Suppressor macrophage treated with lipopolysaccharide for 4 hours (primary cell): ENCODE measurements at places on chromosomes 6 and 20.
A peak's percentile ranks its signal among the peaks of the same experiment; 100 is the strongest.

- DNase-seq = no peak
Measured at GRCh38 chr6:47722194-47722593, 23.8 kb downstream of the ADGRF4 start.

DNA sequence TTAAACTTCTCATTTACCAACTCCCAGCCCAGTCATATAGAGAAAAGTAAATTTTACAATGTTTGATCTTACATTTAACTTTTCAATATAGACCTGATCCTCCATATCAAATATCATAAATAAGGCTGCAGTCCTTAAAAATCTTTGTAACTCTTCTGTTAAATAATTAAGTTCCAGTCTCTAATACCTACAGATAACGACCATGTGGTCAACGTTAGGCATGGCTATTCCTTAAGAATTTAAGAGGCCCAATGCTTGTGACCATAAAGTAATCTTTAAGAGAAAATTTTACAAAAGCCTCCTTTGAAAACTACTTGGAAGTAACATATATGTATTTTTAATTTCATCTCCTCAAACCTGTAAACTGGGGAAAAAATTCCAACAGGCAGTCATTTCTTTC, 1.6 kb downstream of the FBXO5 start:
- no peak for DNase-seq

DNA sequence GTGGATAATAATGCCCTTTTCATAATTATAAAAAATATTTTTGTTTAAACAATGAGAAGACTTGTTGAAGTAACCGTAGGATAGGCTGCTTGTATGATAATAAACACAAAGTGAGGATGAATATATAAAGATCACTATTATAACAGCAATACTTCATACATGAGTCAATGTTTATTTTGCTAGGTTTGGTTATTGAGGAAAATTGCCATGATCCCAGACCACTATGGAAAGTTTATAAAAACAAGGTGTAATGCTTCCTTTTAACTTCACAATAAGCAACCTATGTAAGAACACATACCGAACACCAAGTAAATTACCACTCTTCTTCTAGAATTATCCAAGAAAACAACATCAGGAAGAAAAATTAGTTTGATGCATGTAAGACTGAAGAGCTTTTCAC, 495.3 kb upstream of the RNF217 start:
- no peak for DNase-seq

- no peak for DNase-seq
Measured at GRCh38 chr6:143958839-143959399, 49.1 kb downstream of the PLAGL1 start.

GRCh38 chr6:150720774-150721233, 121.1 kb downstream of the PLEKHG1 start:
- no peak for DNase-seq

GRCh38 chr6:84072442-84072997, 38.9 kb downstream of the MRAP2 start:
- no peak for DNase-seq

DNA sequence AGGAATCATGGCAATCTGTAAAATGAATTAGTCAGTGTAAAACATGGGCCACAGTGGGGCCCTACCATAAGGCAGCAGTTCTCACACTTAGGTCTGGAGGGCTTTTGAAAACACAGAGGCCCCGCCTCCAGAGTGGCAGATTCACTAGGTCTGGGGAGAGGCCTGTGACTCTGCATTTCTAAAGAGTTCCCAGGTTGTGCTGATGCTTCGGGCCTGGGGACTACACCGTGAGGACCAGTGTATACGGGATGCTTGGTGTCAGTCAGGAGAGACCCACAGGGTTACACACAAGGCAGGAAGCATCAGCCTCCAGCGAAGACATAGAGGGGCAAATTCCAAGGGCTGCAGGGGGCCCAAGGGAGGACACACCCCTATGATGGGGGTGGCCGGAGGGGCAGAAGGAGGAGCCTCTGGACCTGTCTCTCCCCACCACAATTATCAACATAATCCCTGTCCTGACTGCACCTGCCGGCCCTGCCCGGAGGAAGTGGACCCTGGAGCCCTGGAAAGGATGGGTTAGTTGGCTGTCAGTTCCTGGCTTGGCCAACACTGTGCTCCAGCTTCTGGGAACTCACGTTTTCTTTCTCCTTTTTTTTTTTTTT, 46.7 kb downstream of the FGD2 start:
- no peak for DNase-seq

DNA sequence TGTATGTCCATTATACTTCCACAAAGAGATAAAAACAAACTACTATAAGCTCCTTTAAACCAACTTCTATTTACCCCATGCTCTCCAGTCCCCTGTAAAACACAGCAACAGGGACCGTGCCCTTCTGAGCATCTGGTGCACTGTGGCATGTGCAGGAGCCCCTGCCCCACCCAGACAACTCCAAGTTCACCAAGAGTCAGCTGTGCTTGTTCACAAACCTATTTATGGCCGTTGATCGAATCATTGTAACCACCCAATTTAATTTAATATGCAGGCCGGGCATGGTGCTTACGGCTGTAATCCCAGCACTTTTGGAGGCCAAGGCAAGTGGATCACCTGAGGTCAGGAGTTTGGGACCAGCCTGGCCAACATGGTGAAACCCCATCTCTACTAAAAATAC, 13.7 kb upstream of the BLCAP start:
- DNase-seq = no peak

GRCh38 chr6:13429406-13429753, 58.0 kb downstream of the GFOD1 start:
- no peak for DNase-seq

DNA sequence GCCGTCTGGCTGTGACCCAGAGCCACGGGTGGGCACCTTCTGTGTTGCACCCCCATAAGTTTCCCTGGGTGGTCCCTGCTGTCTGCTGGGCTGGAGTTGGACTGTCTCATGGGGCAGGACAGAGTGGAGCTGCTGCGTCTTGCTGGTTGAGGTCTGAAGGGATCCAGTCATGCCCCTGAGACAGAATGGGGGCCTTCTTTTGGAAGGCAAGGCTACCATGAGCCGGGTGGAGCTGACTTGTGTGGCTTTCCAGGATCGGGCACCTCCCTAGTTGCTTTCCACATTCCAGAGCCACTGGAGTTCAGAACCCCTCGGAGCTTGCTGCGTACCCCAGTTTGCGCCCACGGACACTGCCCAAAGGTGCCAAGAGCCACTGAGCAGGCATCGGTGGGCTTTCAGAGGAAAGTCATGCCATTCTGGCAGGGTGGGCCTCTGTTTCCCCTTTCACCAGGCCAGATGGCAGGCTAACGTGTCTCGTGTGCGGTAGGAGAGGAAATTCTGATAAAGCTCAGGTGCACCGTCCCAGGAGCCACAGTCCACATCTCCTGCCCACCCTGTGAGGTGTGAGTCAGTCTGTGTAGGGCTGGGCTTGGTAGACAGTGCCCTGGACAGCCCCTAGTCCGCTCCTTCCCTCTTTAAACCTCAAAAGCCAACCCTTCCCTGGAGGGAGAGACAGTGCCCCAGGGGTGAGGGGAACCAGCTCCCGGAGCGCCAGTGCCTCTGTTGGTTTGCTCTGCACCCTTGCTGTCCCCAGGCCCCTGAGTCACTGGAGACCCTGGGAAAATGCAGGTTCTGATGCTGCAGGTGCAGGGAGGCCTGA, 125.3 kb downstream of the SYCP2 start:
- DNase-seq = no peak

- DNase-seq = no peak
Measured at GRCh38 chr20:53038299-53038698, 66.1 kb downstream of the TSHZ2 start.

DNA sequence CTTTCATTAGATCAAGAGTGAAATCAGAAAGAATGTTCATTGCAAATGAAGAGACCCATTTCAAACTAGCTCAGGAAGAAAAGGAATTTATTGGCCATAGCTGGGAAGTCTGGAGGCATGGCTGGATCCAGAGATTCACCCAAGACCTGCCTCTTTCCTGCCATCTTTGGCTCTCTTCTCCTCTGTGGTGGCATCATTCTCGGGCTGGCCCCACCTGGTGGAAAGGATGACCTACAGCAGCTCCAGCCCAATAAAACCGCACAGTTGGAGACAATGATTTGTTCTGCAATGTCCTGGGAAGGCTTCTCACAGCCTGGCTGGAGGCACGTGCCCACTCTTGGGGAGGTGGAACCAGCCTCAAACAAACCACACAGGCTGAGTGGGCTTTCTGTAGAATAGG, 18.1 kb upstream of the FERMT1 start:
- no peak for DNase-seq

GRCh38 chr6:164010441-164011103, 596.1 kb downstream of the QKI start:
- no peak for DNase-seq

DNA sequence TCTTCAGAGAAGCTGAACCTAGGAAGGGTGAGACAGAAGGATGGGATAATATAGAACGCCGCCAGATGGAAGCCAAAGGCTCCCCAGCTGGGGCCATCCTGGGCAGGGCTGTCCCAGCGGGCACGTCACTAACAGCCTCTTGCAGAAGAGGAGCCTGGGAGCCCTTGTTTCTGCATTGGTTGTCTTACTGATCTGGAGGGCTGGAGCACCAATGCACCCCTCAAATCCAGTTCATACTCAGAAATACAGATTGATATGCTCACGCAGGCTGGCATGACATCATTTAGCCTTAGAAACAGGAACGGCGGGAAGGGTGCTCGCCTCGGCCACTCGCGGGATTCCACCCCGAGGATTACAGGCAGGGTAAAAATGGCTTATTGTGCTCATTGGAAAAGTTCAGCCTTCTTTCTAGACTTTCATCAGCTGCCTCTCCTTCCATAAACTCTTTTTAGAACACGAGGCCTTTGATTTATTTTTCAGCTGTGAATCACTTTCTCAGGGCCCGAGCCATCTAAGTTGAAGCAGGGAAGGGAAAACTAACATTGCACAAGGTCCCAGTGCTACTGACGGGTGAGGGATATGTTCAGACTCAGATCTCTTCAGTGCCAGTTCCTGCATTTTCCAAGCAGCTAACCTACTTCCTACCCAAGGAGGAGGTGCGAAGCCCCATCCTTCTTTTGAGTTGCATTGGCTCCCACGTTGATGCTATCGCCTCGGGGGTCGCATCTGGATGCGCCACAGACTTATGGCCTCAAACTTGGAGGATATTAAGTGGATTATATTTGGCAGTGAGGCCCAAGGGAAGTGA, 82.3 kb downstream of the GMPR start:
- DNase-seq = peak; percentile 58

GRCh38 chr20:41889844-41890224, 271.7 kb upstream of the CHD6 start:
- no peak for DNase-seq

GRCh38 chr6:132788658-132789395, 9.6 kb downstream of the SLC18B1 start:
- DNase-seq = peak; percentile 12

GRCh38 chr6:1164600-1164999, 147.3 kb upstream of the FOXQ1 start:
- no peak for DNase-seq

- no peak for DNase-seq
Measured at GRCh38 chr6:6227896-6228295, 92.6 kb downstream of the F13A1 start.

- DNase-seq = no peak
Measured at GRCh38 chr6:15417811-15418210, 171.9 kb downstream of the JARID2 start.

DNA sequence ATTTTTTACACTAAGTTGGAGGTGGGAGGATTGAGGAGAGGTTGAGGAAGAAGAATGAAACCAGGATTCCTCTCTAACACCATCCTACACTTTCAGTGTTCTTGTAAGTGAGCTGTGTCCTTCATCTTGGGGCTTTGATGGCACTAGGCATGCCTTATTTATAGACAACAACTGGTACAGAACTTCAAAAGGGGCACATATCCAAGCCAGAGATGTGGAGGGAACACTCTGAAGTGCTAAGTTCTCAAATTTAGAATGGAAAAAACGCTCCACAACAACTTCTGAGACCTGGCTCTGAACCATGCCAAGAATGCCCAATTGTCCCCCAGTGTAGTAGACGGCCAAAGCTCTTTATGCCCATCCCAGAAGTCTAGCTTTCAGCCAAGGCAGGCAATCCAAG, 16.2 kb upstream of the PKHD1 start:
- DNase-seq = no peak

GRCh38 chr6:10210052-10210451, 204.8 kb downstream of the TFAP2A start:
- DNase-seq = peak; percentile 29

DNA sequence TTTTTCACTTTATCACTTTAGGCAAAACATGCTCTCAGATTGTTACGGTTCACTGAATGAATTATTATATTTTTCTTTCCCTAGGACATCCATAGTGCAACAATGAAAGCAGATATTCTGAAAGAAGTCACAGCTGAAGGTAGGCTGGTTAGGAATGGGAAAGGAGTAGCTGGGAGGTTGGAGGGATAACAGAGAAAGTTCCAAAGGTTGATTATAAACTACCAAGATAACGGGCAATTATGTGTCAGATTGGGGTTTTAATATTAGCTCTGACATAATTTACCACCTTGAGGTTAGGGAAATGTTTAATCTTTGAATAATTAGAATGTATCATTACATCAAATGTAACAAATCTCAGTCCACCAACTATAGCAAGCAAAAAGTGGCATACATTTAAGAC, 96.5 kb downstream of the HTR1B start:
- no peak for DNase-seq

- peak; percentile 46 for DNase-seq
Measured at GRCh38 chr6:79713701-79714322, 82.7 kb downstream of the SH3BGRL2 start.

DNA sequence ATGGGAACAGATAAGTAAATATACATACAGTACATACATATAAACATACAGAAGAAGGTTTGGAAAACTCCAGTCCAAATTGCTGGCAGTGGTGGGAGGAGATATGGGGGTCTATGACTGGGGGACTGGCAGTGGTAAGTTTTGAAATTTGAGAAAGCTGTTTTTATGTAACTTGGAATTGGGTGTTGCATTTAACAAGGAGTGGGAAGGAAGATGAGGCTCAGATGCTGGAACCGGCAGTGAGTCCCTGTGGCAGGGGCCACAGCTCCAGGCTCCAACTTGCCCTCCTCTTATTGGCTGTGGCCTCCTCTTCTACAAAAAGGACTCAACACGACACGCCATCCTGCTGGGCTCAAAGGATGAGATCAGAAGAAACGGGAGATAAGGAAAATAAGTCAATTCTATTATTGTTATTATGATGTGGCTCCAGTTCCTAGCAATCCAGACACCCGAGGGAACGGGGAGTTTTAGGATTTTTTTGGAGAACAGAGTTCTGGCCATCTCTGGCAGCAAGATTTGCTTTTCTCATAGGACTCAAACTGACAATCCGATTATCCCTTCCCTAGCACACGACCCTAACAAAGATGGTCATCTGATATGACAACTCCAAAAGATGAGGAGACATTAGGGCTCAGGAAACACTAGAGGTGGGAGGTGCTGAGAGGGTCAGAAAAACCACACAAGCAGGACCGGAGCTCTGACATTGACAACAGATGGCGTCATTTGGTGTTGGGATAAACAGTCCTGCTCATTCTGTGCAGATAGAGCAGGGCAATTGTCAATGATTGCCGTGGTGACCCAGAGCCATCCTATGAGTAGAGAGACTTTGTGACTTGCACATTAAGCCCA, 6.0 kb upstream of the TGM2 start:
- no peak for DNase-seq

GRCh38 chr20:37501940-37502339, 19.1 kb upstream of the NNAT start:
- no peak for DNase-seq
